Mesothelial cell of epicardium (in vitro differentiated cells): ENCODE measurements at places on chromosomes 13 and 19. TPM values are rescaled to one million over a fixed set of nuclear protein-coding genes. Genes with fewer than 3 reads are reported as not detected.
A peak's percentile ranks its signal among the peaks of the same experiment; 100 is the strongest.

Gene DCLK1
- total RNA-seq: 21.7 to 23.1 TPM (median 22.6 TPM) in 3 replicates

Gene ETV2
- 1.4 to 2.1 TPM (median 1.5 TPM) in 3 replicates for total RNA-seq

Gene WDR18
- total RNA-seq: 59.3 to 65.2 TPM (median 59.4 TPM) in 3 replicates

Gene TMPRSS9
- total RNA-seq: 0.84 to 1.4 TPM (median 1.2 TPM) in 3 replicates

Gene ZNF177
- 8.7 to 12.6 TPM (median 10.6 TPM) in 3 replicates for total RNA-seq

Gene ENOX1
- 2.5 to 3.0 TPM (median 3.0 TPM) in 3 replicates for total RNA-seq

Gene DIS3
- 31.3 to 33.7 TPM (median 33.2 TPM) in 3 replicates for total RNA-seq

Gene FCHO1
- total RNA-seq: 3.8 to 6.2 TPM (median 4.6 TPM) in 3 replicates

Gene NKPD1
- total RNA-seq: 0.54 to 1.1 TPM (median 0.71 TPM) in 3 replicates

Gene KLK2
- total RNA-seq: not detected in 3 replicates

Gene PGLYRP2
- total RNA-seq: not detected in 3 replicates

Gene CEACAM19
- 10.2 to 11.2 TPM (median 11.0 TPM) in 3 replicates for total RNA-seq

DNA sequence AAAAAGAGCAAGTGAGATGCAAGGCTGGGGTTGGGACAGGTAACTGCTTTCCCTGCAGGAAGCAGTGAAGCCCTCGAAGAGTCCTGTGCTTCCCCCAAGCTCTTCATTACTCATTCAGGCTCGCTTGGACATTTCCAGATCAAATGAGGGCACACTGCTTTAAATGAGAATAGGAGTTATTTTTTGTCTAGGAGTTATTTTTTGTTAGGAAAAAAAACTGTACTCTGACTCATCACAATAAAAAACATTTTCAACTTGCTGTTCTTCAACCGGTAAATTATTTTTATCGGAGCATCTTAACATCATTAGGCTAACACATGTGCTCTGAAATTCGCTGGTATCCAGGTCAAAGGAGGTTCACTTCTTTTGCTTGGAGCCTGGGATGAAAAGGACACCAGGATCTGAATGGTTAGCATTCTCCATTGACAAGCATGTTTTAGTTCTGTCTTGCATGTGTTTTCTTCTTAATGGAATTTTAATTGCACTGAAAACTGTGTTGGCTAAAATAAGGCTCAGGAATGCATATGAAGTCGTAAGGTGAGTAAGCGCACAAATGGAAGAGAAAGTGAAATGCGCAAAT is 80.7 kb upstream of the STK24 start:
- no peak for DNase-seq

GRCh38 chr13:78317030-78317429 is 286.3 kb downstream of the POU4F1 start:
- no peak for DNase-seq

DNA sequence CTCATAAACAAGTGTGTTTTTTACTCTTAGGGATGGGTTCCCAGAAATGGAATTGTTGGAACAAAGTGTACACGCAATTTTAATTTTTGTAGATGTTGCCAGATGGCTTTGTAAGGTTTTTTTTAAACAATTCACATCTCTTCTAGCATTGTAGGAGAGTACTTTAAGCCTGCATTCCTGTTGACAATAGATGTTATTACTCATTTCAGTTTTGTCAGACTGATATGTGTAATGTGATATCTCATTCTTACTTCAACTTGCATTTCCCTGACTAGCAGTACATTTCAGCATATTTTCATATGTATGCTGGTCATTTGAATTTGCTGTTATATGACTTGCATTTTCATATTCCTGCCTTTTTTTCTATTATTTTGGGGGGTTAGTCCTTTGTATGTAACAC is 186.6 kb upstream of the SLITRK6 start:
- DNase-seq: no peak

DNA sequence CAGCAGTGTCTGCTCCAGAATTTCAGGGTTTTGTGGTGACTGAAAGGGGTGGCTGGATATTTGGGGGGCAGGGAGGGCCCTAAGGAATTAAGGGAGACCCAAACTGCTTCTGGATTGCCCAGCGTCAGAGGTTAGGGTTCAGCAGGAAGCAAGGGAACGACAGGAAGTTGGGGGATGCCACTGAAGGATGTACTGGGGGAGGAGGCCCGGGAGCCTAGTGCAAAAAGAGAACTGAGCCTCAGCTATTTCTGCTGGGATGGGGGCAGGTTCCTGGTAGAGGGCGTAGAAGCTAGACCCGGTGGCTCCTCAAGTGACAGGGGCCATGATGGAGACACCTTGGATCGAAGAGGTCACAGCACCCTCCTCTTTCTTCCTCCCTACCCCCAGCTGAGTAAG is 1.1 kb downstream of the CYP2S1 start:
- no peak for DNase-seq

DNA sequence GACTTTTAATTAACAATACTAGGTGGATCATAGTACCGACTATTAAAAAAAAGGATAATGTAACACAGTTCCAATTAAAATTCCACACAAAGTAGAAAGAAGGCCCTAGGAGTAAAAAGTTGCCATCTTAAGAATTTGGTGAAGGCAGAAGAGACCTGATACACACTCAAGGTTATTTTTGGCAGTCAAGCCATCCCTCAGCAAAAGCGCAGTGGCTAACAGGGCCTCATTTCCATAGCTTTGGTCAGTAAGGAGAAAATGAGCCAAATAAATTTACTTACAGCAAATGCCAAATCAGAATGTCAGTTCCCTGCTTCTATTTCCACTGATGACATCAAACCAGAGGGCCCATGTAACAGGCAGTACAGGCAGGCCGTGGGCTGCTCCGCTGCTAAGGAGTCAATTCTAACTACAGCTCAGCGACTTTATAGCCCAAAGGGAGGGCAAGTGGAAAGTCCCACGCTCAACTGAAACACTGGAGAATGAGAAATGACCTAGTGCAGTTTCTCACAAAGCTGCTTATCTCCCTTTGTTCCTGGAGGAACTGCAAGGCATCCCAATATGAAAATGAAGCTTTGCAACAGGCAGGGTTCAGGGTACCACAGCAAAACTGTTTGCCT is 6.3 kb downstream of the ARGLU1 start:
- DNase-seq: no peak

DNA sequence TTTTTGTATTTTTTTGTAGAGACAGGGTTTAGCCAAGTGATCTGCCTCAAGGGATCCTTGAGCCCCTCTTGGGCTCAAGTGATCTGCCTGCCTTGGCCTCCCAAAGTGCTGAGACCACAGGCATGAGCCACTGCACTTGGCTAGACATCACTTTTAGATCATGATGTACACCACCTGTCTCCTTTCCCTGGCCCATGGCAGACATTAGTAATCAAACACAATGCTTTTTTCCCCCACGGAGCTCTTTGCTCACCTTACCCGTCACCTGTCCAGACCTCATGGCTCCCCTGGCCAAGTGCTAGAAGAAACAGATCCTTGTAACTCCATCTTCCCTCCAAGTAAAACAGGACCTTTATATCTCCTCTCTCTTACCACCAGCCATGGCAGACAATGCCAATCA is 18.4 kb downstream of the NUMBL start:
- DNase-seq: no peak

- no peak for DNase-seq
Observed at GRCh38 chr19:54302257-54302656, 10.7 kb downstream of the LILRA5 start.

- DNase-seq: no peak
Observed at GRCh38 chr19:13172346-13173138, 22.3 kb downstream of the IER2 start.

- DNase-seq: peak; percentile 89
Observed at GRCh38 chr19:33406521-33407139, 33.1 kb downstream of the CEBPG start.

DNA sequence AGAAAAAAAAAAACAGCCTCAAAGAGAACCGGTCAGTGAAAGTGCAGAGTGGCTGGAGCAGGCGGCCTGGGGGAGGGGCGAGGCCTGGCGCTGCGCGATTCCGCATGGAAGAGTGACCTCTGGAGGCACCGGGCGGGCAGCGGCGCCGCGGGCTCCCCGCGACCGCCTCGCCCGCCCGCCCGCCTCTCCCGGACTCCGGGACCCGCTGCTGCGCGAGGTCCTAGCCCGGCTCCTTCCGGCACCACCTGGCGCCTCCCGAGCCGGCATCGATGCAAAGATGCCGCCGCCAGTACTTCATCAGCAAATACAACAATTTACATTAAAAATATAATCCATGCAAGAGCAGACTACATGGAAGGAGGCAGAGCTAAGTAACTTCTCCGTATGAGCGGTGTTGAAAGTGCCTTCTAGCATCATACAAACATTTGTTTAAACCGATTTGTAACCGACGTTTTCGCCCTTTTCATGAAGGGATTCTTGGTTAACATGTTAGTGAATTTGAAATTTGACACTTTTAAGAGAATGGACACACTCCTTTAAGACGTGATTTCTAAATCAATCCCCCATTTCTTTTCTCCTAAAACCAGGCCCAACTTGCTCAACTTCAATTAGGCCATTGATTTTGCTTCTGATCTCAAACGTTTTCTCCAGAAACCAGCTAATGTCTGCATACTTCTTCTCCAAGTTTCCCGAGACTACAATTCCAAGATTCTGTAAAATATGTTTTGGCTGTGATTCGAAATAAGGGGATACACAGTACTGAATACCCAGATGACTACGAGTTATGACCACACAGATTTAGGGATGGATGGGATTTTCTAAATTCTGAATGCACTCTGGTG is 2.1 kb downstream of the EFNB2 start:
- peak; percentile 54 for DNase-seq

- DNase-seq: no peak
Observed at GRCh38 chr13:99122171-99122570, 78.5 kb upstream of the UBAC2 start.

DNA sequence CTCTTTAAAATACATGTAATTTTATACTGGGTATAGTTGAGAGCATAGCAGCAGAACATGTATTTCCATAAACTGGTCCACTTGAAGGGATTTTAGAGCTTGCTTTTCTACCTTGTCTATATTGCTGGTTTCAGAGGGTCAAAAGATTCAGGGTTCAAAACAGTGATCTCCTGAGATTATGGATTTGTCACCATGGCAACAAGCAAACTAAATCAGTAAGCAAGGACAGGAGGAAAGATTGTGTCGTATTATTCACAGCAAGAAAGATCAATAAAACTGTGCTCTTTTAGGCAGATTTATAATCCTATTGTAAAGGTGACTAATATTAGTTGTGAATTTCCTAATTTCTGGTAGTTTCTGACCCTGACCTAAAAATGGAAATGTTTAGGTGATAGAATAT is 496.4 kb downstream of the LMO7 start:
- DNase-seq: no peak

GRCh38 chr19:16524991-16525734 is 17.1 kb downstream of the CHERP start:
- DNase-seq: no peak

DNA sequence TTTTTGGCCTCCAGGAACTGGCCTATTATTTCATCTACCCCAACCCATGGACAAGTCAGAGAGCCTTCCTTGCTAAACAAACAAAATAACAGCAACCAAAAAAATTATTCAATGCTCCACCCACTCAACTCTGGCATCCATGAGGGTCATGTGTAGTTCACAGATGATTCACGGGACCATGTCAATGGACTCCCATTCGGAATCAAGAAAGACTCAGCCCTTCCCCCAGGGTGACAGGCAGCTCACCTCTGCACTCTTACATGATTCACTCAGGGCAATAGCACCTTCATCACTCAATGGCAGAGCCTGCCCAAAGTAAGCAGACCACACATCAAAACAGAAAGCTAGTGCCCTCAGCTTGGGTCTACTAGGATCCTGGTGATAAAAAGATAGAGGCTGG is 14.3 kb upstream of the SCEL start:
- DNase-seq: no peak

GRCh38 chr13:91356919-91357612 is 9.6 kb downstream of the MIR17HG start:
- no peak for DNase-seq

- DNase-seq: no peak
Observed at GRCh38 chr13:75813323-75813722, 177.2 kb downstream of the LMO7 start.

DNA sequence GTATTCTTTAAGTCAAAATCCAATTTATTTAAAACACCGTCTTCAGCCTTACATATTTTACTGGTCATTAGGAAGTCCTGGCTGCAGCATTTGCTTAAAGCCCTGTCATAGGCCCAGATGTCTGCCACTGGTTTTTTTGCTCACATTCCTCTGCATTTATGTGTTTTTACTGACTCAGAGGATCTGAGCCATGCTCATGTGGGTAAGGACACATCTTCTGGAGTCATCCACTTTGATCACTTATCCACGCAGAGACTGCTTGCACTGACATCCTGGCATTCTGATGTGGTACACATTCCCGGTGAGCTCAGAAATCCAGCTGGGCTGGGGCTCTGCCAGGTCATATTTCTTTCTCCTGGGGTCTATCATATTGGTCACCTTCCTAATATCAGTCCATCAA is 531.7 kb upstream of the ARGLU1 start:
- no peak for DNase-seq

DNA sequence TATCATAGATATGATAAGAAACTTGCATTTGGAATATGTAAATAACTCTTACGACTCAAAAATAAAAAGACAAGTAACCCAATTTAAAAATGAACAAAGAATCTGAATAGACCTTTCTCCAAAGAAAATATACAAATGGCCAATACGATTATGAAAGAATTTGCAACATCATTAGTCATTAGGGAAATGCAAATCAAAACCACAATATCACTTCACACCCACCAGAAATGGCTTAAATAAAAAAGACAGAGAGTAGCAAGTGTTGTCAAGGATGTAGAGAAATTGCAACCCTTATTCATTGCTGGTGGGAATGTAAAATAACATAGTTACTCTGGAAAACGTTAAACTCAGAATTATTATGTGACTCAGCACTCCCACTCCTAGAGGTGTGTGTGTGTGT is 226.6 kb upstream of the MAB21L1 start:
- DNase-seq: no peak

DNA sequence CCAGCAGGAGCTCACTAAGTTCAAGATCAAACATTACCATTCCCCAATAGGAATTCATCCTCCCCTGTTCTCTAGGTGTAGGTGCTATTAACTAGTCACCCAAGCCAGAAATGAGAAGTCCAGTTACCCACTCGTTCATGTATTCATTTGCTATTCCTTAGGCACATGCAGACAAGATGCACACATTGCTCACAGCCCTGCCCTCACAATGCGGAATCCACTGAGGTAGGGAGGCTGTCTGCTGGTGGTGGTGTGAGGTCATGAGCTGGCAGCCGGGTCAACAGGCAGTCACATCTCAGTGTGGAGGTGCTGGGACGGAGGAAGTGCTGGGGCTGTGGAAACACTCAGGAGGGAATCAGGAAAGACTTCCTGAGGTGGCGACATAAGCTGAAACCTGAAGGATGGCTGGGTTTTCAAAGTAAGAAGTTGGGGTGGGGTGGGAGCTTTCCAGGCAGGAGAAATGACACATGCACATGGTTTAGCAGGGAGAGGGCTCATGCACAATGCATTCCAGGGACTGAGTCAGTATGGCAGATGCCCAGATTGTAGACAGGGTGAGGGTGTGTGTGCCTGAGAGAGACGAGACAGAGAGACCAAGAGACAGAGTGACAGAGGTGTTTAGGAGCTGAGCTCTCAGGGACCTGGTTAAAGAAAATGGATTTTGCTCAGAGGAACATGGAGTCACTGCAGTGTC is 117.6 kb downstream of the USP12 start:
- no peak for DNase-seq

GRCh38 chr13:35498231-35498630 is 21.7 kb upstream of the MAB21L1 start:
- no peak for DNase-seq

- DNase-seq: no peak
Observed at GRCh38 chr13:103066079-103066780, at the start of gene SLC10A2. SLC10A2 (minus strand) TSS chr13:103066417; CDS start chr13:103066249, 168 bp downstream.

GRCh38 chr13:97569841-97570240 is 135.9 kb downstream of the RAP2A start:
- no peak for DNase-seq
